Foreskin fibroblast (primary cell): ENCODE measurements at places on chromosomes 5 and 9.

DNA sequence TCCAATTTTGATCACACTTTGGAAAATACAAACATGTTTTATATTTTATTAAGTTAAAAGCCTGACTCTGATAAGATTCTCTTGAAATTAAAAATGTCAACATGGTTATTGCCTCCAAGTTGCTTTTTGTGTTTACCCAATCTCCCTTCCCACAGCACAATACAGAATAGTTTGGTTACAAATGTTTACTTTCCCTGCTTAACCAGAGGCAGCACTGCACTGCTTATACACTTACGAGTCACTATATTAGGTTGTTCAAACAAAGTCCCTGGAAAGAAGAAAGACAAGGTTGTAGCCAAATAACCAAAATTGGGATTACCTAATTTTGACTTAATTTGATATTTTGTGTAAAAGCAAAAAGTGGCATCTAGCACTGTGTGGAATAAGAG, 25.9 kb downstream of the SRFBP1 start:
- DNase-seq, result peak; percentile 35

DNA sequence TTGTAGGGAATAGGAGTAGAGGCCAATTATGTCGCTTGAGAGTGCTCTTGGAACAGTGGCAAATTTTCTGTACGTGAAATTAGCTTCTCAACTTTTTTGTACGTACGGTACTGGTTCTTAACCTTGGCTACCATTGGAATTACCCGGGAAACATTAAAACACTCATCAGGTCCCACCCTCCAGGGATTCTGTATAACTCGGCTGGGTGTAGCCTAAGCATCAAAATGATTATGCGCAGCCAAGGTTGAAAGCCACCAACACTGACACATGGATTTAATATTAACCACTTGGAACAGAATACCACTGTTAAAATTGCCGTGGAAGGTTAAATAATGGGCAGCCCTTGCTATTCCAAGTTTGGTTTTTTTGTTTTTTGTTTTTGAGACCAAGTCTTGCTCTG, 17.4 kb downstream of the DNAJA1 start:
- peak; percentile 20 for DNase-seq

DNA sequence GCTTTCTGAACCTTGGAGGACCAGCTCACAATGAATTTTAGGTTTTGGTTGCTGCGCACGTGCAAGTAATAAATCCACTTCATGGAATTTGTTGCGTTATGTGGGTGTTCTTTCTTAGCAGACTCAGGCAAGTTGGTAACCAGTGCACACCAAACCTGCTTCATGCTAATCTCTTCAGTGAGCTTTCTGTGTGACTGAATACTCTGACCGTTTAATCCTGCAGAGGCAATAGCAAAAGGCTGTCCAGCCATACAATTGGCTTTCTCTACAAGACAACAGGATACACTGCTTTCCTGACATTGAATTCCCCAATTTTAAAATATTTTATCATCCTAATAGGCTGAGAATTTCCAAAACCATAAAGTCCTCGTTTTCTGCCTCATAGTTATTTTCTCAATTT, 10.3 kb downstream of the UGT3A2 start:
- DNase-seq, result no peak

- no peak for DNase-seq
Observed at GRCh38 chr5:83991566-83992224, 271.0 kb upstream of the HAPLN1 start.

- peak; percentile 16 for DNase-seq
Observed at GRCh38 chr9:18297056-18297841, 176.7 kb upstream of the ADAMTSL1 start.

- DNase-seq, result no peak
Observed at GRCh38 chr9:129839324-129840023, 4.2 kb downstream of the USP20 start.

GRCh38 chr5:153619771-153620170, 129.3 kb downstream of the GRIA1 start:
- peak; percentile 87 for DNase-seq

- DNase-seq, result peak; percentile 82
Observed at GRCh38 chr5:124748687-124749594, 2.5 kb upstream of the ZNF608 start.

GRCh38 chr5:44714871-44715561, 93.7 kb upstream of the MRPS30 start:
- DNase-seq, result no peak

- DNase-seq, result no peak
Observed at GRCh38 chr5:112126982-112127381, 292.1 kb downstream of the EPB41L4A start.

- no peak for DNase-seq
Observed at GRCh38 chr5:79378510-79379186, 135.3 kb downstream of the HOMER1 start.

- DNase-seq, result peak; percentile 46
Observed at GRCh38 chr5:37735649-37736347, 104.0 kb downstream of the GDNF start.

DNA sequence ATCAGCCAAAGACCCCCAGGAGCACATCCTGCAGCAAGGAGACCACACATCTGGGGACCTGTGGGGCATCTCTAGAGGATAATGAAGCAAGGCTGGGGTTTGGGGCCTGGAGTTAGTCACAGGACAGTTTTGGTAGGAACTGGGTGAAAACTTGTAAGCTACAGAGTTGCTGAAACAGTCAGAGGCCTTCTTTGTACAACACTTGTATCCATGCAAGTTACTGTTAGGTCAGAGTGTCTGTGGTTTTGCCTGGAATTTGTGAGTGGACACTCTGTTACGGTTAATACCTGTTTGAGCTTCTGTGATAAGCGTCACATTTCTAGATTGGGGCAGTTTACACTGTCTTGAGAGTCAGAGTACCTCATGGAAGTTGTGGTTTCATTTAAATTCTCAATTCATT, 22.6 kb upstream of the ASPN start:
- DNase-seq, result no peak

DNA sequence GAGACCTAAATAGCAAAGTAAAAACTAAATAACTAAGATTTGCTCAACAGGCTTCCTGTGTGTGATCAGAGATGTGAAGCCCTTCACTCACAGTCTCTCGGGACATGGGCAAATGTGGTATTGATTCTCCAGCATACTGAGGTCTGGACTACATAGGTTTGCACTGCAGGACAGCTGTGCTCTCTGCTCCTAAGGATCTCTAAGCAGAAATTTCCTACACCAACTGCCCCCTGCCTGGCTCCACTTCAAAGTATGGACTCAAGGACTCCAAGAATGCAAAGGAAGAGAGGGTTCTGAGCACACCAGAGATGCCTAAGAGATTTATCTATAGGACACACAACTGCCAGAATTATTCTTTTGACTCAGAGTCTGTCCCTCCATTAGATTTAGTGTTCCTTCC, 487.2 kb downstream of the SEMA5A start:
- DNase-seq, result peak; percentile 39

DNA sequence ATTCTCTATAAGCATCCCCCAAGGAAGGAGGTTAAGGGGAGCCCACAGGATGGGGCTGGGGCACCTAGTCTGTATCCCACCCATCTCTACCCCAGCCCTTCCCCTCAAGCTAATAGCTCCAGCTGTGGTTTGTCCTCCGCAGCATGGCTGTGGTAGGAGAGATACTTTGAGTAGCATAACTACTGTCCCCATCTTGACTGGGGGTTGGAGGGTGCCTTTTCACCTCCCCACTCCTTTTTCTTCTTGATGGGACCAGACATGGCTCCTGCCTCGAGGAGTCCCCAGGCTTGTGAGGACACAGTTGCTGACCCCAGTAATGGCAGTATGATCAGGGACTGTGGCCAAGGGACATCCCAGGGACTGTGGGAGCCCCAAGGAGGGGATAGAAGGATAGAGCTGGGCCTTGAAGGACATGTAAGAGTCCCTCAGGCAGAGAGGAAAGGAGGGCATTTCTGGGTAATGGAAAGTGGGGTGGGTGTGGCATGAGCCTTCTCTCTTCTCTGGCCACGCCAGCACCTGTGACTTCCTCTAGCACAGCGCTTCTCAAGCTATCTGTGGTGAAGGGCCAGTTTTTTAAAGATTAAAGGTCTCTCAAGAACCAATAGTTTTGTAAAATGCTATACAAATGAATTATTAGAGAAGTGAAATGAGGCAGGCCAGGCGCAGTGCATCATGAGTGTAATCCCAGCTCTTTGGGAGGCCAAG, 14.0 kb downstream of the OLFML2A start:
- no peak for DNase-seq

DNA sequence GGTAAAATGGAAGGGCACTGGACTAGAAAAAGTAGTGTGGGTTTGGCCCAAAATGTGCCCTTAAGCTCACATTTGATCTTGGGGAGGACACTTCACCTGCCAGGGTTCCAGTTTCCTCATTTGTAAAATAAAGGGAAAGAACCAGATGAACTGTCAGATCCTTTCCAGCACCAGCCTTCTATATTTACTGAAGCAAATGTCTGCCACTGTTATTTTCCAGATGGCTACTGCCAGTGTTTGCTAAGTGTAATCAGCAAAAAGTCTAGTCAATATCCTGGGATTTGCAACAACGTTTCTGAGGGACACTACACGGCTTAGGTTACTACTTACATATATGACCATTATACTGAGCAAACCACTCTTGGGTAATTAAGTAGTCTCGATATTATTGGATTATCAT, 340.3 kb downstream of the KCNN2 start:
- DNase-seq, result no peak

GRCh38 chr9:130498298-130498917, 53.6 kb downstream of the ASS1 start:
- peak; percentile 62 for DNase-seq

DNA sequence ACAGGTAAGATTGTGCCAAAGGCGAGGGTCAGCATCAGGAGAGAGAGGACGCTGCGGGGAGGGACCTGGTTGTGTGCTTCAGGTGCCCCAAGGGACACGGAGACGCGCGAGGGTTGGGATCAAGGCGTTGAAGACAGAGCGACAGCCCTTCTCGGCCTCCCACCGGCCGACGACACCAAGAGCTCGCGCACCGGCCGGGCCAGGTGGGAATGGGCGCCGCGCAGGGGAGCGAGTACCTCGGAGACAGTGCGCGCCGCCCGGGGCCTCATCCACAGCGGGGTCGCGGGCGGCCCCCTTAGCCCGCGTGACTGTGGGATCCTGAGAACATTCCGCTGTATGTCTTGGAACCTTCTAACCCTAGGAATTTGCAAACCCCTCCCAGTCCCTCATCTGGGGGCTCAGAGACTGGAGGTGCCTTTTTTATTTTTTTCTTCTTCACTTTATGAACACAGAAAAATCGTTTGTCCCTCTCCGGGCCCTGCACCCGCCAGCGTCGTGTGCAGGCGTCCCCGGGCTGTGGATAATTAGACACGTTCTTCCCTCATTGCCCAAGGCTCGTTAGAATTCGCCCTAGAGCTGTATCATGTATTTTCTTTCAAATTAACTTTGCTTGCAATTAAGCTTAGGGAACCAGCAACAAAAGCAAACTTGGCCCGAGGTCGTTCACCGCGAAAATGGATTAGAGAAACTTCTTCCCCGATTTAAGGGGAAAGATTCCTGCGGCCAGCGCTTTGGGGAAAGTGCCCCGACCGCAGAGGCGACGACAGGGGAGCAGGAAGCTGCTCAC, 4.8 kb downstream of the FOXE1 start:
- DNase-seq, result no peak

DNA sequence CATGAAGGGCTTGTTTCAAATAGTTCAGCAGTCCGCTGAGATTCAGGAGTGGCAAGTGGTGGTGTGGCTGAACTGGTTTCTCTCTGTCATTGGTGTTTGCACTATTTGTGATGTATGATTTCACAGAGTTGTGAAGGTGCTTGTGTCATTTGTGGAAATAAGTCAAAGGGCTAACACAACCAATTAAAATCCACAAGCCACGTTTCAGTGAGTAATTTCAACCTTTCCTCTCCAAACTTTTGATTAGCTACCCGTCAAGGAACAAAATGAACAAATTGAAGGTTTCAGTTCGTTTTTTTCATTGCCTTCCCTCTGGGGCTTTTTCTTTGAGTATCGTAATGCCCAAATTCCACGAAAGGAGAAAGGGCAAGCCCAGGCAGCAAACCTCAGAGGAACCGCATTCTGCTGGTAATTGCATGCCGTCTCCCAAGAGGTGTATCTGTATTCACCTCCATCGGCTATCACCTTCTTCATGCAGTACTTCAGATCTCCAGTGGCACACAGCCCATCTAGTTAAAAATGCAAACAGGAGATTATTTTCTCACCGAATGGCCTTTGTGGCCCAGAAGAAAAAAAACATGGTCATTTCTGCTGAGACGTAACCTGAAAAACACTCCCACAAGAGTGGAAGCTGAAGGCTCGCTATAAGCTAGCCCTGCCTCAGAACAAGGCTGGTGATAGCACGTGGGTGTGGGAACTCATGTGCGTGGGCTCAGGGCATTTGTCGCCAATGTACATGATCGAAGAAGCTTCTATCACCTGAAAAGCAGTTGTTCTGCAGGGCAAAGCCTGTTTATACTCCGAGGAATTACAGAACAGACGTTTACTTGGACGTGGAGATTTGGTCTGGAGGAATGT, 197.1 kb downstream of the NR3C1 start:
- DNase-seq, result no peak

DNA sequence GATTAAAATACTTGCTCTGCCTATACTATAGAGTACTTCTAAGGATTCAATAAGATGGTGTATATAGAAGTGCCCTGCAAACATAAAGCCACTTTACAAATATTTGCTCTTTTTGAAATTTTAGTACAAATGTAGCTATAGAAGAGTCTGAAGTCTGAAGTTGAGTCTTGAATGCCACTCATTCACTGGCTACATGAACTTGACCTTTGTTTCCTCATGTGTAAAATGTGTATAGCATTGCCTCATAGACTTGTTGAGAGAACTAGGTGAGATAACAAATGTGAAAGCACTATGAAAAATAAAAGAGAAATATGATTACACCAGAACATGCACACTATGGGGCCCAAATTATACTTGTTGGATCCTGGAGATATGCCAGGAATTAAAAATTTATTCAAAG, 244.7 kb downstream of the SEC61B start:
- DNase-seq, result no peak

GRCh38 chr9:35348109-35348508, 141.8 kb upstream of the RUSC2 start:
- no peak for DNase-seq

DNA sequence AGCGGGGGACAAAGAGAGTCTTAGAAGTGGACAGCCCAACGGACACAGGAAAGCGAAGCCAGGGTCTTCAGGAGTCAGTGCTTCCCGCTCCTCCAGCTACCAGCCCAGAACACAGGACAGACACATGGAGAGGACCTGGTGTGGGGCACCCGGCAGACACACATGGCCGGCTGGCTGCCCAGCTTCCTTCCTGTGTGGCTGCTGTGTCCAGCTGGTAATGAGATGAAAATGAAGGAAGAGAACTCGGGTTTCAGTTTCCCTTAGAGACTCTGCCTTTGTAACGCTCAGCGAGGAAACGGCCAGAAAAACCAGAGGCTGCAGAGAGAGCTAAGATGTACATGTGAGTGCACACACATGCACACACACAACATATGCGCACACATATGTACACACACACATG, 87.5 kb downstream of the SECISBP2 start:
- no peak for DNase-seq

- no peak for DNase-seq
Observed at GRCh38 chr9:37640246-37640645, 10.5 kb upstream of the FRMPD1 start.

GRCh38 chr5:74595143-74595925, 45.2 kb downstream of the ENC1 start:
- no peak for DNase-seq

- peak; percentile 55 for DNase-seq
Observed at GRCh38 chr5:115859378-115859777, 17.6 kb downstream of the AP3S1 start.
